ENCODE measurements at places on chromosomes 12 and 14.

DNA sequence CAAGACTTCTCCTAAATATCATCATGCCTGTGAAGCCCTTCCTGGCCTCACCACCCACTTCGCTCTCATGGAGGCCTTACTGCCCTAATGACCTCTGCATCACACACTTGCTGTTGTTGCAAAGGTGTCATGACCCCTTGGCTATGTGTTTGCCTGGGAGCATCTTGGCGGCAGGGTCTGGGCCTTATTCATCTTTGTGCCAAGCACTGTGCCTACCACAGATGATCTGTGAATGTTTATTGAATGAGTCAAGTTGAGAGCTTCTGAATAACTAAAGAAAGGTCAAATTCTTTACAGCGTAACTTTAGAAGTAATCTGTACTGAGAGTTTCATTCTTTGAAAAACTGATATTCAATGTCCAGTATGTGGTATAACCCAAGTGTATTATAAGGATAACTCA is 113.3 kb downstream of the TTC8 start:
- DNase-seq = no peak

GRCh38 chr14:93055651-93056115 is 60.0 kb downstream of the ITPK1 start:
- DNase-seq = no peak

DNA sequence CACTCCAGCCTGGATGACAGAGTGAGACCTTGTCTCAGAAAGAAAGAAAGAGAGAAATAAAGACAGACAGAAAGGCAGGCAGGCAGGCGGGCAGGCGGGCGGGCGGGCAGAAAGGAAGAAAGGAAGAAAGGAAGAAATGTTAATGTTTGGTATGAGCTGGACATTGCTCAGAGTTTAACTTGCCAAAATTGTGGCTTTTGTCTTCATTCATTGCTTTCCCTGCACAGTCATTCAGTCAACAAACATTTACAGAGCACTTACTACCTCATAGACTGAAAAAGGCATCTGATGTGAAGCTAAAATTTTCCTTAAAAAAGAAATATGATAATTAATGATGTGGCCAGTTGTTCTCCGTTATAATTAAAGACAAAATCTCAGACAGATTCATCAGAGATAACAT is 247.1 kb downstream of the SPTSSA start:
- DNase-seq = no peak

GRCh38 chr12:47403681-47404080 is 302.1 kb downstream of the RPAP3 start:
- no peak for DNase-seq

- DNase-seq = no peak
Observed at GRCh38 chr14:94018308-94018707, 7.8 kb upstream of the OTUB2 start.

DNA sequence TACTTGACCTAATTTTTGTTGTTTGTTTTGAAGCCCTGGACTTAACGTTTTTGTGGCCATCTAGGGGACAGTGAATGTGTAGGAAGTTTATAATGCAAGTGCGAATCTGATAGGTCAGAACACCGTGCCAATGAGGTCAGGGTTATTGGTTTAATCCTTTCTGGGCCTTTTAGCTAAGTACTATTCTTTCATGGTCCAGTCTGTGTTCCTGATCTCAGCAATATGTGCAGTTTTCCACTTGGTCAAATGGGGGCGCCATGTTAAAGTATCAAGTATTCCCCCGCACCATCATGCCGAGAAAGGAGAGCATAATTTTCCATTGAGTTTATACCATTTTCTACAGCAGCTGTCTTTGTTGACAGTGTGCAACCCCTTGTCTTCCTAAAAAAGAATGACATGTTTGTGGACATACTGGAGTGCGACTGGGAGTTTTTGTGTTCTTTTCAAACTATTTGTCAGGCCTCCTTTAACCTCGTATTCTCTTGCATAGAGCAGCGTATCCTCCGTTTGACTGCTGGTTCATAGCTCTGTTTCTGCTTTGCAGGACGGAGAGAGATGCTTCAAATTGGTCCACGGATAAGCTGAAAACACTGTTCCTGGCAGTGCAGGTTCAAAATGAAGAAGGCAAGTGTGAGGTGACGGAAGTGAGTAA is 1.3 kb downstream of the AHSA1 start:
- DNase-seq = peak; percentile 90
